ENCODE measurements at places on chromosomes 3 and 15.

DNA sequence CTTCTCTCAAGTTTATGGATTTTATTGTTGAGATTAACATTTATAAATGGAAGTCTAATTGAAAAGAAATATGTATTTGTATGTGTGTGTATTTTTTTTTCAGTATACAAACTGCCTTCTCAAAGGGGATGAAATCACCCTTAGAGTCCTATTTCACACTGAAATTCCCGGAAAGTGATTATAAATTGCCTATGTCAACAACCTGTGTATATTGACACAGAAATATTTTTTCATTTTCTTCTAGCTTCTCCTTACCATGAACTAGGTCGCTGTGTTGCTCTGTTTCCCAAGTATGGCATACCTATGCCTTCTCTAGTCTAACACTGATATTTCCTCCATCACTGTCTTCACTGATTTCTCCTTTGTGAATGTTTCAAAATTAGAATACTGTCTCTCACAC lies 444.0 kb upstream of the AZI2 start:
- DNase-seq = no peak

DNA sequence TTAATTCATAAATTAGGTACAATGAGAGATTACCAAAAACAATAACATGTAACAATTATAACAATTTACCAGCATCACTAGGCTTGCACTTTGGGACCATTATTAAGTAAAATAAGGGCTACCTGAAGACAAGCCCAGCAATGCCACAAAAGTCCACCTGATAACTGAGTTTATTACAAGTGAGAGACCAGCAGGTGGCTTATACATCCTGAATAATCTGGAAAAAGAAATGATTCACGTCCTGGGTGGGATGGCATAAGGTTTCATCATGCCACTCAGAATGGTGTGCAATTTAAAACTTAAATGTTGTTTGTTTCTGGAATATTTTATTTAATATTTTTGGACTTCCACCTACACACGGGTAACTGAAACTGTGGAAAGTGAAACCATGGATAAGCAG lies 1287.1 kb upstream of the GBE1 start:
- DNase-seq = no peak

DNA sequence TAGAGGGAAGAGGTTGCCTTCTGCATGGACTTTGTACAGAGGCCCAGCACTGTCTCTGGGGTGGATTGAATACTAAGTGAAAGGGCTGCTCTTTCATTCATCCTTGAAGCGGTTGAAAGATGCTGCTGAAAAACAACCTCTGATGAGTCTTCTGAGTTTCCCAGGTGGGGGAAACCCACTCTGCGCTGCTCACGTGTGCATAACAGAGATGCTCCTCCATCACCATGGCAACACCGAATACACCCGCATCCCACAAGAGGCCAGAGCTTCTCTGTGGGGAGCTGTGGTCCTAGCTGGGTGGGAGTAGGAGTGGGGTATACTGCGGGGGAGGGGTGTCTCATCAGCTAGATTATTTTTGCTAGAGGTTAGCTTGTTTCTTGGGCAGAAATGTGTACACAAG lies 6.1 kb upstream of the SYN2 start:
- DNase-seq = no peak

- peak; percentile 31 for DNase-seq
Observed at GRCh38 chr15:70248116-70249025, 150.7 kb upstream of the TLE3 start.

DNA sequence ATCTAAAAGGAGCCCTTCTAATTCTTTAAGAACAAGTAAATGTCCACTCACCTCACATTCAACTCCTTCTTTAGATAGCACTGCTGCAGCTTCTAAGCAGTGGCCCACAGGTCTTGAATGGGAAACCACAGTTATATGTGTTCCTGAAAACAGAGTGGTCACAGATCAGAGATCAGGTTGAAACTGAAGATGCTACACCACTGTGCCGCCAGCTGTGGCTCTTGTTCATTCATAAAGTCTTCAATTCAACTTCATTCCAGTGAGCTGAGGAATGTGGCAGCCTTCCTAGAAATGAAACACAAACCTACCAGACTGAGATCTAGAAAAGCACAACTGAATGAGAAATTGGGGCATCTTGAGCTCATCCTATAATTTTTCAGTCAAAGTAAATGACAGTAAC lies 4.0 kb downstream of the PDHB start:
- no peak for DNase-seq

GRCh38 chr15:36999778-37000177 lies 100.6 kb downstream of the MEIS2 start:
- no peak for DNase-seq

- no peak for DNase-seq
Observed at GRCh38 chr3:144036498-144036897, 64.9 kb downstream of the DIPK2A start.

DNA sequence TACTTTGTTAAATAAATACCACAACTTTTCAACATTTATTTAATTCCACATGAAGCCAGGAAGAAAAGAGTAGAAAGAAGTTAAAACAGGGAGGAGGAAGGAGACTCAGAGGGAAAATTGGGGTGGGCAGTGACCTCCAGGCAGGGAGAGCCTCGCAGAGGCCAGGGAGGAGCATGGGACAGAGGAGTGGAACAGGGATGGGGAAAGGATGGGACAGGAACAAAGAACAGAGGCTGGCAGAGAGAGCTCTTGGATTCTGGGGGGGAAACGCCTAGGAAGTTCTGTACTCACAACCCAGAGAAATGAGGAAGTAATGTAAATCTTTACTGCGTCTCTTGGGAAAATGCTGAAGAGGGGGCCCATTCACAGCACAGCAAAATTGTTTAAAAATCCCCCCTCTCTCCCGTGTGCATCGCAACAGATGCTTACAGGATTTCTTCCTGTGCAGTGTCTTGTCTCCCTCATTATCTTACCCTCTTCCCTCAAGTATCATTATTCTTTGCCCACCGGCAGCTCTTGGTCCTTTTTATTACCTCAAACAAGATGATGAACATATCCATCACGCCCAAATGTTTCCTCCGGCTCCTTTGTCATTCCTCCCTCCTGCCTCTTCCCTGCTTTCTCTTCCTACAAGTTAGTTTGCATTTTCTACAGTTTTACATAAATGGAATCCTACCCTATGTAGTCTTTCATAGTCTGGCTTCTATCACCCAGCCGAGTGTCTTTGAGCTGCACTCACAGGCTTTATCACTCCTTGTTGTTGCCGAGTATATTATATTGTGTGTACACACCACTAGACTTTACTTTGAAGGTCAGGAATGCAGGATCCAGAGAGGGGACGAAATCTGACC lies 65.5 kb downstream of the ARHGAP31 start:
- no peak for DNase-seq

GRCh38 chr3:64117483-64117882 lies 94.2 kb upstream of the PSMD6 start:
- no peak for DNase-seq

DNA sequence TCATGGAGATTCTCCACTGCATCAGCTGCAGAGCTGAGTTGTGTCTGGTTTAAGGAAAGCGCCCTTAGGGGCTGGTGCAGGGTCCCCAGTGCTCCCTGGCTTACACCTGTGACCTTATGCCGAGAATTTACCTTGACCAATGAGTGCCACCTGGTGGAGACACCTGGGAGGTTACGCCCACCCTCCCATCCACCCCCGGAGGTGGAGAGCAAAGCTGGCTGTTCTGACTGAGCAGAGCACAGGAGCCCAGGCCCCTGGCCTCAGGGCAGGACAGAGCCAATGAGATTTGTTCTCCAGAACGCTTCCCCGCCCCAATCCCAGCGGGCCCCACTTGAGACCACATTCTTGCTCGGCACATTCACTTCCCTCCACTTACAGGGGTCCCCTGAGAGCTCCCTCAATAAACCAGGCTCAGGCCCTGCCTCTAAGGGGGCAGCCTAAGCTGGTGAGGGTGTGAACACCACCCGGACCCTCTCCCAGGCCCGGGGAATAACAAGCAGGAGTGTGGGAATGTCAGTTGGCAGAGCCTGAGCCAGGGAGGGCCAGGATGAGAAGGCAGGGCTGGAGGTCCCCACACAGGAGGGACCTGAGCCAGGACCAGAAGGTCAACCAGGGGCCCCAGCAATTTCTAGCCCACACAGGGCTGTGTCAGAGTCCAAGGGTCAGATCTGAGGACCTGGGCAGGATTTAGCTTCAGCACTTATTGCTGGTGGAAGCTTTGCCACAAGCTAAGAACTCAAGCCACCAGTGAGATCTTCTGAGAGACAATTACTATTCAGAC lies 117.1 kb downstream of the TPRA1 start:
- no peak for DNase-seq

DNA sequence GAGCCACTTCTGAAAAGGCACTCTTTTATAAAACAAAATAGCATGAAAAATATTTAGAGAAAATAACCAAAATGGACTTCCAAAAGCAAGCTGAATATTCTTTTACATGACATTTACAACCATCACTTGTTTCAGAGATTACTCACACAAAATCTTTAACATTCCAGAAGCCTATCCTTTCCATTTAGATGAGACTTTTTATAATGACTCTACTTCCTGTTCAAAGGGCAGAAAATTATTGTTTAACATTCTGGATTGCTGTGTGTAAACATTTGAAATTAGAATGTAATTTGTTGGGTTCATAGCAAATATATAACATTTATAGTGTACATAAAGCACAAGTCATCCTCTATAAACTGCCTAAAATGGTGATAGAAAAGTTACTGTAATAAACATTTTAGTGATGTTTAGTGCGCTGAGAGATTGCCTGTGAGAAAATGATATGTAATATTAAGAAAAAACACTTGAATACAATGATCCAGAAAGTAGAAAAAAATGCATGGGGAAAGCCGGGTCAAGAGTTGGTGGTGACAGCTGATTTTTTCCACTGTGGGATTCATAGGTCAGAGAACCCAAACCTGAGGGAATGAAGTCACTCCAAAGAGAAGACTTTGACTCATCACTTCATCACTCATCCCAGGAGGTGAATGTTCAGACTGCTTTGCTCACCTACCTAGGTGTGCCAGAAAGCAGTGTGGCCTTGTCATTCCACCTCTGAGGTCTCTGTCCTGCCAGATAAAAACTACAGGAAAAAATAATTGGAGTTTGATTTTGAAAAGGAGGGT lies 305.8 kb downstream of the ARPP21 start:
- no peak for DNase-seq

GRCh38 chr3:3172627-3173026 lies 6.9 kb downstream of the CRBN start:
- DNase-seq = no peak

- no peak for DNase-seq
Observed at GRCh38 chr15:28272587-28272986, 49.4 kb downstream of the HERC2 start.

DNA sequence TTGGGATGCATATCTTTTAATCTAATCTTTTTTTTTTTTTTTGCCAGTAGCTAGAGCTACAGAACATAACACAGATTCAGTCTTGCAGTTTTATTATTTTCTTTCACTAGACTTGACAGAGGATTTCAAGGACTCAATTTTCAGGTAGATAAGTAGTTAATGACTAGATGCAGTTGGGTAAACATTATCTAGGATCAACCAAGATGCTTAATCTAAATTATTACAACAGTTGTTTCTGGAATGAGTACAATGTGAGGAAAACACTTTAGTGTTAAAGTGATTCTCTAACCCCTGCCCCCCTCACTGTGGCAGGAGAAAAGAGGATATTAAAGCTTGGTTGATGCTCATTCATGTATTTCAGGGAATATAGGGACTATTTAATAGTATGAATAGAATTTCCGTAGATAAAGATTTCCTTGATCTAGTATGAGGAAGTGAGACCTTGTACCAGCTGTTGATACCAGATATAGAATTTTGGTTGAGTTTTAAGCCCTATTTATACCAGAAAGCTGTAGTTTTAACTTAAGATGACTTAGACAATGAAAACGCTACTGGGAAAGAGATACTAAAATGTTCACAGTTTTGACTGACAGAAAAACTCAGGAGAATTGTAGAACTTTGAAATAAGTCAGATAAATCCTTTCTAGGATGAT lies 389.0 kb upstream of the C2CD4B start:
- no peak for DNase-seq

DNA sequence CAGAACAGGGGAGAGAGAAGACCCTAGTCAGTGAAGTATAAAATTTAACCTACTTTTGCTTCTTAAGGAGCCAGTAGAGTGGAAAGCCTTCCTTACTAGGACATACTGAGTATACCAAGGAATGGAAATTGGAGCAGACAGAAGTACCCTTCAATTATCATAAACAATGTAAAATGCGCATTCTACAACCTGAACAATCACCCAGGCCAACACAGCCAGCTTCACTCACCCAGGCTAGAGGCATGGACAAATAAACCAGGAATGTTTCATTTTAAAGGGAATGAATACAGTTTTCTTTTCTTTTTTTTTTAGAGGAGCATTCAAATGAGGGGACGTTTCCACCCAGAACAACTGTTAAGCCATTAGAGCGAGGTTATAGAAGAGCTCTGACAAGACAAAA lies 41.9 kb upstream of the PLXND1 start:
- DNase-seq = no peak

DNA sequence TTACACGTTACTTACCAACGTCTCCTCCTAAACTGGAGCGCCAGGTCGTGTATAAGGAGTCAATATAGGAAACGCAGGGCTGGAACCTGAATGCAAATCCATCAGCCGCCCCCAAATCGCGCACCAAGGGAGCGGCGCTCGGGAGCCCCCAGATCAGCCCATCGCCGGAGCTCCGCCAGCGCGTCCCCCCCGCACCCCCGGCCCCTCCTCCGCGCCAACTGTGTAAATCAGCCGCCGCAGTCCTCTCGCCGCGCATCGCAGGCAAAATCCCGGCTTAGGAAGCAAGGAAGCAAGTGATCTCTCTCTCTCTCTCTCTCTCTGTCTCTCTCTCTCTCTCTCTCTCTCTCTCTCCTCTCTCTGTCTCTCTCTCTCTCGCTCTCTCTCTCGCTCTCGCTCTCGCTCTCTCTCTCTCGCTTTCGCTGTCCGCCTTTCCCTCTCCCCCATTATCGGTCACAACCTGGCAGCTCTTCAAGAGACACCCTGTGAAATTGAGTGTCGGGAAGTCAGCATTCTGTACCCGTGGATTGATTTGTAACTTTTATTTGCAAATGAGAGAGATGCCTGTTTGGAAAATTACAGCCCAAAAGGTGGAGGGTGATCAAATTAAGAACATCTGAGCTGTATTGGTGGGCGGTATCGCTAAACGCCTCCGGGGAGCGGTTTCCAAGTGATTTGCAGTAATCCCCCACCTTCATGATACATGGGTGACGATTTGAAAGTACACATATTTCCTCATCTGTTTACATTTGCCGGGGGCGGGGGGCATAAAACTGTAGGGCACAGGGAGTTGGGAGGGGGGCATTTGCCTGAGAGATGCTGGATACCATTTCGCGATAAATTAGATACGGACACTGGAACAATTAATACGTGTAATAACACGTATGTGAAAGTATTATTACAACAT lies 645 bp upstream of the SLITRK3 start:
- no peak for DNase-seq

GRCh38 chr15:91946581-91947292 lies 93.2 kb downstream of the SLCO3A1 start:
- no peak for DNase-seq

DNA sequence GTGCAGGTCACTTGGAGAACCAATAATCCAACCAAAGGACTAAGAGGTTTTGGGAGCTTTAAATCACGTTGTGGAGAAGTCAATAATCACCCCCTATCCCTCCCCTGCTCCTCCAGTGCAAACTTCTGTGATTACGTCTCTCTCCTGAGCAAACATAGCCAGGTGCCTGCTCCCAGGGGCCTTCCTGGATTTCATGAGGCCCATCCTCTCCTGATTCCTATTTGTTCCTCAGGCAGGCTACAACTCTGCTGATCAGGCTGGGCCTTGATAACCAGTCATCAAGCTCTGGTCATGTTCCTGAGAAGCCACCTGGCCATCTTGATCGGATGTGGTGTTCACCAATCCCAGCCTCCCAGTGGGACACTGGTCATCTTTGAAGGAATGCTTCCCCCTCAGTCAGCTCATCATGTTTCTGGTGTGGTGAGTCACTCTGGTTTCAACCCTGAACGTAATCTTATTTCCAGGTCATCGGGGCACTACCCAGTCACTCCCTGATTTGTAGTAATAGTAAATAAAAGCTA lies 2.9 kb upstream of the ZNF710 start:
- no peak for DNase-seq
